ENCODE measurements at places on chromosomes 2 and 18.
A peak's percentile ranks its signal among the peaks of the same experiment; 100 is the strongest.

DNA sequence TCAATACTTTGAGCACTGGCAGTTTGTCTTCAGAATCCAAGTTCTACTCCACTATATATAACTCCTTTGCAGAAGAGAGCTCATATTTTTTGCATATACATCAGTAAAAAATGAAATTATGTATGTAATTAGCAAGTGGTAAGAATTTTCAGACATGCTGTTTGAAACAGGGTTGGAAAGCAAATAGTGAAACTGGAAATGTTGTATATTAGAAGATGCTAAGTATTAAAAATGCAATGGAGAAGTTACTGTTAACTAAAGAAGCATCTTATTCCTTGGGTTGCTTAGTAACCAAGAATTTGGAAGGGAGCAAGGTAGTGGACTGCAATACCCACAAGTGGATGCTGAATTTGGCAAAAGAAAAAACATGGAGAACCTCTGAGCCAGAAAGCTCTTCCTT, 88.6 kb upstream of the DLGAP1 start:
- DNase-seq: no peak

GRCh38 chr18:38035193-38035592, 469.6 kb upstream of the CELF4 start:
- no peak for DNase-seq

GRCh38 chr2:28155627-28156026, 237.0 kb upstream of the FOSL2 start:
- DNase-seq: no peak

DNA sequence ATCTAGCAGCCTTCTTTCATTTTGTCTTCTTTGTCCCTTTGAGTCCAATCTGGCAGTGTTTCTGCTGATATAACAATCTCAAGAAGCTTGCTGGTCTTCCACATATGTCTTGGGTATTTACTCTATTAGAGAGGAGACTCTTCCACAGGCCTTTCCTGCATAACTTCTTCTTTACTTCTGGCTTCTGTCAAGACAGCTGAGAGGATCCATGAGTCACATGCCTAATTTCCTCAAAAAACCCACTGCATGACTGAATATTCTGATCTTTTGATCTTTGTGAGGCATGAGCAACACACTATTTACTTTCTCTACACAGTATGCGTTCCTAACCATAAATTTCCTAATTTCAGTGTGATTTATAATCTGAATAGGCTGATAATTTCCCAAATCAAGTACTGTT, 5.1 kb upstream of the DCC start:
- DNase-seq: no peak

- DNase-seq: peak; percentile 57
Observed at GRCh38 chr2:4604767-4605166, 901.4 kb downstream of the DCDC2C start.

DNA sequence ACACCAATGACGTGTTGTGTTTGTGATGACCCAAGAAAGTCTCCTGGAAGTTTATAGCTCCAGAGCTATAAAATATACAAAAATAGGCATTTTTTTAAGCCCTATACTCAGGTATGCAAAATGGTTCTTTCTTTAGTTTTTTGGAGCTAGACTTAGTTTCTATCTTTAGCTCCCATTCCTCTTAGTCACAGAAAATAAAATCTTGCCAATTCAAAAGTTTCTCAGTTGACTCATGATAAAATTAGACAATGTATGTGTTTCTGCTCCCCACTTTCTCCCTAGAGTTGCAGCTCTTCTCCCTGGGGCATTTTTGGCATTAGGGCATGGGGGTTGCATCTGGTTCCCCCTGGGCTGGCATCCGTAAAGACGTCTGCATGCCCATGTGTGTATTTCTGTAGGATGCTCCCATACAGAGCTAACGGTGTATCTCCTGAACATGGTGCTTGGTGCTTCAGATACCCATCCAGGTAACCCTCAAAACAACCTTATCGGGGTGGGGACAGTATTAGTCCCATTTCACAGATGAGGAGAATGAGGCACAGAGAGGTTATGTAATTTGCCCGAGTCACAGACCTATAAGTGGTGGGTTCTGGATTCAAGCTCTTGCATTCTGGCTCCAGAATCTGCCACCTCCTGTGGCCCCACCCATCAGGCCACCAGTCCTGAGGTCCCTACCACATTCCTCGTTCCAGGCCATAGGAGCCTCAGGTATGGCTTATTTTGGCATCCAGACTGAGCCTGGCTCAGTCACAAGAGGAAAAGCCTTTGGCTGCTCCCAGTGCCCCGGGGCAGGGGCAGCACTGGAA, 43.1 kb upstream of the ASAP2 start:
- peak; percentile 75 for DNase-seq

DNA sequence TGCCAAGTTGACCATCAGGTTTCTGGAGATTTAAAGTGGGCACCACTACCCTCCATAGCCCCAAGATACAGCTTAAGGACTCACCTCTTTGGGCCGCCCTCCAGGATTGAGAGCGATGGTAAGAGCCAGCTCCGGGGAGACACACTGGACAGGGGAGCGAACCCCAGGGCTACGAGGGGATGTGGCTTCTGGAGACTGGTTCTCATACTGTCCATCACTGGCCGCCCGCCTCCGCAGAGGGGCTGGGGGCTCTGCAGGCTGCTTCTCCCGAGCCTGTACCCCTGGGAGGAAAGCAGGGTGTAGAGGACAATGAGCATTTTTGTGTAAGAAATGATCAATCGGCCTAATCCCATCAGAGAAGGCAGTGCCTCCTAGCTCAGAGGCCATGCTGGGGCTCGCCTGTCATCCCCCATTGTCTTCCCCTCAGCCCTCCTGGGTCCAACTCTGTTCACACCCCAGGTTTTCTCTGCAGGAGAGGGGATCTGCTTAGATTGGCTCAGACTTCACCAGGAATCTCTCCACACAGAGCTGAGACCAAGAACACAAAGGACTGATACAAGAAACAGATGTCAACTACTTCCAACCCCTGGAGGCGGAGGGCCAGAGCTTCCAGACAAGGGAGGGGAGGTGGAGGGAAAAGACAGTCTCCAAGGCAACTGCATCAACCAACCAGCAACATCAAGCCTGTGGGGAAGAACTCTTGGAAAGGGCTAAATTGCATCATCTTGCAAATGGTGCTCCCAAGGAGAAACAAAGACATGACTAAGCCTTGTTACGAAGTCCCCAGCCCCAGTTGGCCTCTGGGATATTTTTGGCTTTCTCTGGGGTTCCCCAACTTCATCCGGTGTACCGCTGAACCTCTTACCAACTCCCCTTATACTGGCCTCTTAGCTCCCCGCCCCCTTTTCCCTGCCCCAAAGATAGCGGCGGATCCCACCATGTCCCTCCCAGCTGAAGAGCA, 166.6 kb downstream of the TNS1 start:
- DNase-seq: peak; percentile 89

- no peak for DNase-seq
Observed at GRCh38 chr2:34401186-34401585, 802.1 kb upstream of the FAM98A start.

Data from islet precursor cell (in vitro differentiated cells).